IMR-90 (cell line): ENCODE measurements at places on chromosomes 3 and 15.

DNA sequence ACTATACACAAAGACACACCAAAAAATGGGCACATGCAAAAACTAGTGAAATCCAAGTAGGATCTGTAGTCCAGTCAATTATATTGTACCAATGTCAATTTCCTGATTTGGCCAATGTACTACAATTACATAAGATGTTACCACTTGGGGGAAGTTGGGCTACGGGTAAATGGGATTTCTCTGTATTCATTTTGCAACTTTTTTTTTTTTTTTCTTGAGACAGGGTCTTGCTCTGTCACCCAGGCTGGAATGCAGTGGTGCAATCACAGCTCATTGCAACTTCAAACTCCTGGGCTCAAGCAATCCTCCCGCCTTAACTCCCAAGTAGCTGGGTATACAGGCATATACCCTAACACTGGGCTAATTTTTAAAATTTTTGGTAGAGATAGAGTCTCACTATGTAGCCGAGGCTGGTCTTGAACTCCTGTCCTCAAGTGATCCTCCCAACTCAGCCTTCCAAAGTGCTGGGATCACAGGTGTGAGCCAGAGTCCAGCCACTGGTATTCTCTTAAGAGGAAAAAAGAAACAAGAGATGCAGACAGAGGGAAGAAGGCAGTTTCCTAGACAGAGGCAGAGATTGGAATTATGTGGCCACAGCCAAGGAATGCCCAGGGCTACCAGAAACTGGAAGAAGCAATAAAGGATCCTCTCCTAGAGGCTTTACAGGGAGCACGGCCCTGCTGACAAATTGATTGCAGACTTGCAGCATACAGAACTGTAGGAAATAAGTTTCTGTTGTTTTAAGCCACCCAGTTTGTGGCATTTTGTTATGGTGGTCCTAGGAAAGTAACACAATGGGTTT lies 33.3 kb downstream of the TFDP2 start:
- DNase-seq, result no peak

DNA sequence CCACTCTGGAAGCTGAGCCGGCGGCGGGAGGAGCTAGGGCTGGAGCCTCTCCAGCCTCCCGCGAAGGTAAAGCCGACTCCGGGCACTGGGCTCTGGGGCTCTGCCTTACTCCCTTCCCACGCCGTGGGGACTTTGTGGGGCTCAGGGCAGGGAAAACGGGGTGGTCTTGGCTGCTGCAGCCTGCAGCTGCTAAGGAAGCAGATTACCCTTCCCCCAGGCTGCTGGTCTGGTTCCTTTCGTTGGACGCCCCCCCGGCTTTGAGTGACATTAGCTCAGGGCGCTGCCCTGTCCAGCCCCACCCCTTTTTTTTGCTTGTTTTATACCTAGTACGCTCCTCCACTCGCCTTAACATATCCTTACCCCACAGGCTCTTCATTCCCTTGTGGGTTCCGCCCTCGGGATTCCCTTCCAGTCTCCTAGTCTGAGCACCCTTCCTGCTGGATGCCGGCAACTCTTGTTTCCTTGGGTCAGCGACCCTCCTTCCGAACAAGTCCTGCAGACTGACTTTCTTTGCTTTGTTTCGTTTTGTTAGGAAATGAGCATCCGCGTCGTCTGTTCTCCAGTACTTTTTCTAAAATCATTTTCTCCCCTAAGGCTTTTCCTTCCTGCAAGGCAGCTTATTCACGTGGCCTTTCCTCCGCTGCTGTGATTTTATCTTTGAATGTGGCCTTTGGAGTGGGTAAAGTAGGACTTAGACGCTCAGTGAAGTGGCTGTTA lies 551 bp downstream of the DNAJC13 start:
- peak; percentile 58 for DNase-seq

DNA sequence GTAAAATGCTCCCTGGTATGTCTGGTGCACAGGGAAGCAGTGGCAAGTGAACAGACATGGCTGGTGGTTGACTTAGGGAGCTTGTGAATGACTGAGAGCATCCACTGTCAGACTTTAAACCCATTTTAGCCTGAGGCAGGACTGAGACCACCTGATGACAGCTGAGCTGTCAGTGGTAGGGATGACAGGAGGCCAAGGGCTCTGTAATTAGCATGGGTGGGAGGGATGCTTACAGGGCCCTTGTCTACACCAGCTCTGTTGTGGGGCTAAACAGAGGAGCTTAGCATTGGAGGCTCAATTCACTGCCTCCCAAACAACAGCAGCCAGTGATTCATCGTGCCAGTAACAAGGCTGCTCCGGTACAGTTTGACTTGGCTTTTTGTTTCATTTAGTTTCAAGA lies 169.4 kb downstream of the CHST2 start:
- DNase-seq, result no peak

- no peak for DNase-seq
These were observed 7.2 kb downstream of the FAM174B start for GRCh38 chr15:92648190-92648875.

DNA sequence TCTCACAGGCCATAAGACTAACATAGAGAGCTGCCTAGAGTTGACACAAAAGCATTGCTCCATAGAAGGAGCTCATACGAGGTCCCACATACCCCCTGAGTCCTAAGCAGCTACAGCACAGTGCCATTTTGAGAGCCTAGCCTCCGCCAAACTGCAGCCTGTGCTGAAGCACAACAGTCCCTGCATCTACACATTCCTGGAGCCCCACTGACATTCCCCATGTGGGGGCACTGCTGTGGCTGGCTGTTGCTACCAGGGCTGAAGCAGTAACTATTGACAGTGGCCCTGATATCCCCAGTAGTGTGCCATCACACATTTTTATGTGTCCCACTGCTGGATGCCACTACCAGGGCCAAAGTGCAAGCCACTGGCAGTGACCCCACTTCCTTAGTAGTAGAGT lies 80.3 kb downstream of the CERS3 start:
- DNase-seq, result no peak

DNA sequence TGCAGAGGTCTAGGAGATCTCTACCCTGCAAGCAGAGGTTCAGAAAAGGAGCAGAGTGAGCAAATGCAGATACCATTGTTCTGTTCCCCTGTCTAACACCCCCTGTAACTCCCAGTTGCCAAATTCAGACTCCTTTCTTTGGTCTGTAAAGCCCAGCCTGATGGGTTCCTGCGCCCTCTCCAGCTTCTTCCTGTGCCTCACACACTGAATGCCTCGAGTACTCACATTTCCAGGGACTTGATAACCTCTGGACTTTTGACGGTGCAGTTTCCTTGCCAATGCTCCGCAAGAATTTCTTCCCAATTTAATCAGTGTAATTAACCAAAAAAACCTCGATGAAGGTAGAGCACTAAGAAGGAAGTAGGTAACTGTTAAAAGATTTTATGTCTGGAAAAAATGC lies 19.3 kb downstream of the PDE8A start:
- DNase-seq, result no peak

GRCh38 chr3:184360929-184361531 lies 375 bp downstream of the CLCN2 start:
- no peak for DNase-seq

GRCh38 chr3:54264050-54264449 lies 141.7 kb downstream of the CACNA2D3 start:
- DNase-seq, result no peak

- no peak for DNase-seq
These were observed 59.9 kb upstream of the RASGRP1 start for GRCh38 chr15:38624244-38625205.

DNA sequence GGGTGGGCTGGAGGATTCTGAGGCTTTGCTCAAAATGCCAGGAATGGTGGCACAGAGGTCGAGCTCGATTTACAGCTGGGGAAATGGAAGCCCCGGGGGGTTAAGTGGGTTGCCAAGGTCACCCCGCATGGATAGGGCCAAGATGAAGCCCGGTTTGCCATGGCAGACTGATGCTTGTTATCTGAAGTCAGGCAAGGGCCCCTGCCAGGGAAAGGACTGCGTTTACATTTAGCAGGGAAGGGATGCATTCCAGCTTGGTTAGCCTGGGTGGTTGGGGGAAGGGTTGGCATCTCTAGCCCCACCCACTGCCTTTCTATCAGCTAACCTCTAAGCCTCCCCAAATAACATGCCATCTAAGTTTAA lies 79.0 kb downstream of the RPLP1 start:
- no peak for DNase-seq

GRCh38 chr3:158789592-158789991 lies 12.3 kb upstream of the MFSD1 start:
- DNase-seq, result peak; percentile 81

- DNase-seq, result no peak
These were observed 122.9 kb downstream of the RFTN1 start for GRCh38 chr3:16390581-16390980.

GRCh38 chr3:59425371-59425770 lies 375.5 kb upstream of the CFAP20DC start:
- DNase-seq, result peak; percentile 97

- DNase-seq, result no peak
These were observed 36.6 kb downstream of the CD86 start for GRCh38 chr3:122091602-122092295.

GRCh38 chr3:160999274-160999673 lies 105.9 kb downstream of the B3GALNT1 start:
- DNase-seq, result no peak

GRCh38 chr3:120182613-120183511 lies 88.6 kb upstream of the GSK3B start:
- peak; percentile 62 for DNase-seq

GRCh38 chr3:197528190-197528589 lies 27.6 kb downstream of the BDH1 start:
- DNase-seq, result no peak

DNA sequence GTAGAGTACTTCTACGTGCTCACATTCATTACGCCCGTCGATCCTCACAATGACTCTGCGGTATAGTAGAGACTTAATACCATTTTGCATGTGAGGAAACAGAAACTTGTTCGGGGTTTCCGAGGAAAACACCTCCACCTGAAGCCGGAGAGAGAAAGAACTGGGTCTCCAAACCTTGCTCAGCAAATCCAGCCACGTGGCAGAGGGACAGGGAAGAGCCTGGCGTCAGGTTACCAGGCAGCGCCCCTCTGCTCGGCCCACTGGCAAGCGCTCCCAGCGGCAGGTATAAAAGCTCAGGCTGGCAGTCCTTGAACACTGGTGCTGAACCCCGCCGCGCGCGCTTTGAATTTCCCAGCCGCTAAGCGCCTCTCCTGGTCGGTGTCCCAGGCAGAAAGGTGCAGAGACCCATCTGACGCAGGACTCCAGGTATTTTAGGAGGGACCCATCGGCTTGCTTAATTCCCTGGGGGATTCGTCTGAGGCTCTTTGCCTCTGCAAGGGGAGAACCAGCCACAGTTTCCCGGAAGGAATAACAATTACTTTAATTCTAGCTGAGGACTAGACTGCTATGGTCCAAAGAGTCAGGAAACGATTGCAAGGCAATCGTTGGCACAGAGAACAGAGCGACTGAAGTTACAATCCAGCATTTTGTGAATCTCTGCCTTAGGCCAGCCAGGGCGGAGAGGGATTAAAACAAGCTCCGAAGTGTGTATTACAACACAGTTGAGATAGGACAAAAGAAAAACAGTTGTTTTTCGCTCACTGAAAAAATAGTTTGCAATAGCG lies at the start of gene C2CD4A:
TSS of gene C2CD4A (plus strand) at position 315 of the 785 bp plus-strand sequence. CDS start 637 bp downstream, outside the sequence.
- DNase-seq, result peak; percentile 42

GRCh38 chr3:172591876-172592771 lies 68.9 kb upstream of the TNFSF10 start:
- DNase-seq, result peak; percentile 16

DNA sequence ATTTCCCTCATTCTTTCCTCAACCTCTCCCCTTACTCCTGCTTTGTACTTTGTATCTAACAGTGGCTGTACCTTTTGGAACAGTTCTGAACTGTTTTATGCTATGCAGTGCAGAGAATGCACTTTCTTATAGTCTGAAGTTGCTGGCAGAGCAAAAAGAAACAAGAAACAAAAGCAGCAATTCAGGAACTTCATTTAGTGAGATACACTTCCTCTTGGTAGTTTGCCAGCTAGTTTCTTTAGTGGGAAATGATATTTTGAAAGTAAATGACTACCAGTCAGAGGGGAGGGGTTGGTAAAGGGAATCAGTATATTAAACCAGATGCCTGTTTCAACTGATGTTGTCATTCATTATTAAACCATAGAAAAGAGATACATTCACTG lies 55.0 kb upstream of the CHD2 start:
- peak; percentile 58 for DNase-seq

- no peak for DNase-seq
These were observed 200.5 kb downstream of the GOLGA6L6 start for GRCh38 chr15:20340931-20341661.

DNA sequence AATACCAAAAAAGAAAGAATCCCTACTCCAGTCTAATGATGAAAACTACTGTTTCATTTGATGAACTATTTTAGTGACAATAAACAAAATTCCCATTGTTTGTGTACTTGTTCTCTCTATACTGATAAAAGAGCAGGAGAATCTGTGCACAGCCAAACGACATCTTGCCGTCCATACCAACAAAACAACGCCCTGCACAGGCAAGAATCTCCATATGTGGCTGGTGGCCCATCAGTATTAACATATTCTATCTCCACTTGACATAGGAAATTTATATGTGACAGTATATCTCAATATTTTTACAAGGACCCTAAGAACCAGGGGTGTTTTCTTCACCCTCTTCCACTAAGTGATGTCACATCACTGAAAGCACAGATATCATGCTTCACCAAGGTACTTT lies 279.5 kb downstream of the ULK4 start:
- DNase-seq, result no peak

- DNase-seq, result no peak
These were observed 94.3 kb upstream of the TRPM1 start for GRCh38 chr15:31195871-31196270.

DNA sequence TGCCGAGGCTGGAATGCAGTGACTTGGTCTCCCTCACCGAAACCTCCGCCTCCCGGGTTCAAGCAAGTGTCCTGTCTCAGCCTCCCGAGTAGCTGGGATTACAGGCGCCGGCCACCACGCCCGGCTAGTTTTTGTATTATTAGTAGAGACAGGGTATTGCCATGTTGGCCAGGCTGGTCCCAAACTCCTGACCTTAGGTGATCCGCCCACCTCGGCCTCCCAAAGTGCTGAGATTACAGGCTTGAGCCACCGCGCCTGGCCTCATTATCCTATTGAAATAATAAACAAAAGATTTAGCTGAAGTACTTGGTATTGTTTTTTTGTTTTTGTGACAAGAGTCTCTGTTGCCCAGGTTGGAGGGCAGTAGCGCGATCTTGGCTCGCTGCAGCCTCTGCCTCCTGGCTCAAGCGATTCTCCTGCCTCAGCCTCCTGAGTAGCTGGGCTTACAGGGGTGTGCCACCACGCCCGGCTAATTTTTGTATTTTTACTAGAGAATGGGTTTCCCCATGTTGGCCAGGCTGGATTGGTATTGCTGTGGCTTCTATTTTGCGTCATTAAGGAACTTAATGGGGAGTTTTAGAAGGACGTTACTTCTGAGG lies 1.5 kb downstream of the RPL35A start:
- no peak for DNase-seq

- no peak for DNase-seq
These were observed 58.2 kb upstream of the SEC13 start for GRCh38 chr3:10379161-10379560.

GRCh38 chr15:76986743-76987142 lies 8.2 kb upstream of the PSTPIP1 start:
- DNase-seq, result no peak

DNA sequence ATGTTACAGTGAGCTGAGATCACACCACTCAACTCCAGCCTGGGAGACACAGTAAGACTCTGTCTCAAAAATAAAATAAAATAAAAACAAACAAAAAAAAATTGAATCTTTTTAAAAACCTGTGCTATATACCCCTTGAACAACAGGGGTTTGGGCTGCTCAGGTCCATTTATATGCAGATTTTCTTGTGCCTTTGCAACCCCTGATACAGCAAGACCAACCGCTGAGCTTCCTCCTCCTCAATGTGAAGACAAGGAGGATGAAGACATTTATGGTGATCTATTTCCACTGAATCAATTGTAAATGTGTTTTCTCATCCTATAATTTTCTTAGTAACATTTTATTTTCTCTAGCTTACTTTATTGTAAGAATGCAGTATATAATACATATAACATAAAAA lies 831.0 kb upstream of the ARPP21 start:
- no peak for DNase-seq
